Skin of body (tissue), 3 donors: ENCODE measurements at places on chromosomes 6 and 20. TPM values are rescaled to one million over a fixed set of nuclear protein-coding genes. Genes with fewer than 3 reads are reported as not detected.

GRCh38 chr6:82589509-82590206 lies 226.0 kb downstream of the TPBG start:
- DNase-seq, result no peak

DNA sequence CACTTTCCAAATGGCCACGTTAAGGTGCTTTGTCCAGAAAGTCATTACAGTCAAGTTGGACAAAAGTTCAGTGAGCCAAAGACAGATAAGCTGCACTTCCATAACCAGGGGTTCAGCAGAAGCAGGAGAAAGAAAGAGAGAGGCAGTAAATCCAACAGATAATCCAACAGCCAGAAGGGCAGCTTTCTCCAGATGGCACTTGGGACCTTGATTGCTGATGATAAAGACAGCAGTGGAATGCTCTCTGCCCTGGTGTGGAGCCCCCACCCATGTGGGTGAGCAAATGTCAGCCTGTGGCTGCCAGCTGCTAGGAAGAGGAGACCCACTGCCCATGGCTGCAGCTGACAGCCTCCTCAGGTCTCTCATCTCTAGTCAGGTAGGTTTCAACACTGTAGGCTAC lies 18.7 kb upstream of the NRSN1 start:
- no peak for DNase-seq

GPX5 gene
- not detected for total RNA-seq

MOG gene
- total RNA-seq, result not detected

CABLES2 gene
- 1.9 TPM for total RNA-seq

CD40 gene
- total RNA-seq, result 4.1 TPM

PSMG4 gene
- 11.9 TPM for total RNA-seq
